ENCODE measurements at places on chromosomes 4 and X.
A peak's percentile ranks its signal among the peaks of the same experiment; 100 is the strongest.

DNA sequence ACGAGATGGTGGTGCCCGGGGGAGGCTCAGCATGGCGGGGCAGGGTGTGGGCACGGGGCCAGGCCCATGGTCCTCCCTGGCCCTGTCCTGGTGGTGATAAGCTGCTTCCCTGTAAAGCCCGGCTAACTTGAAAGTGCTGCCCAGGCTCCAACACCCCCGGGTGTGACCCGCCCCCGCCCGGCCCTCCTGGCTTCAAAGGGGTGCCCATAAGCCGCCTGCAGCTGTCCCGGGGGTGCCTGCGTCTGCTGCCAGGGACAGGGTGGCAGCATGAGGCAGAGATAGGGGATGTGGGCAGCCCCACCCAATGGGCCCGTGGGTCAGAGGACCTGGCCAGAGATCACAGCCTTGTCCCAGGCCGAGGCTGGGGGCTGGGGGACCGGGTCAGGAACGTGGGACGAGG is 18.1 kb downstream of the FGFRL1 start:
- DNase-seq, result no peak

GRCh38 chr4:16480011-16480410 is 253.7 kb upstream of the TAPT1 start:
- no peak for DNase-seq

DNA sequence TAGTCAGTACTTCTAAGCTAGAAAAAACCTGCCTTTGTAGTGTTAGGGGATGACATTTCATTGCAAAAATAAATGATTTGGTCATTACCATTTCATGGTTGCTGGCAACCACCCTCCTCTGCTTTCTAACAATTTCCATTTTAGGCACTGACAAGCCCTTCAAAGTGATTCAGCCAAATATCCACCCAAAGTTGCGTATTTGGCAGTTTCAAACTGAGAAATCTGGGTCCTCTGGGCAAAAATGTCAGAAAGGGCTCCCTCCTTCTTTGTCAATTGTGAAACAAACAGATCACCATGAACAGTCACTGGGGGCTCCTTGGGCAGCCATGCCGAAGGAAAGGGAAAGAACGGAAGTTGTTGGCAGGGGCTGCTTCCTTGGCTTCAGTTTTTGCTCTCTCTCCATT is 33.0 kb downstream of the PLAC1 start:
- DNase-seq, result no peak

DNA sequence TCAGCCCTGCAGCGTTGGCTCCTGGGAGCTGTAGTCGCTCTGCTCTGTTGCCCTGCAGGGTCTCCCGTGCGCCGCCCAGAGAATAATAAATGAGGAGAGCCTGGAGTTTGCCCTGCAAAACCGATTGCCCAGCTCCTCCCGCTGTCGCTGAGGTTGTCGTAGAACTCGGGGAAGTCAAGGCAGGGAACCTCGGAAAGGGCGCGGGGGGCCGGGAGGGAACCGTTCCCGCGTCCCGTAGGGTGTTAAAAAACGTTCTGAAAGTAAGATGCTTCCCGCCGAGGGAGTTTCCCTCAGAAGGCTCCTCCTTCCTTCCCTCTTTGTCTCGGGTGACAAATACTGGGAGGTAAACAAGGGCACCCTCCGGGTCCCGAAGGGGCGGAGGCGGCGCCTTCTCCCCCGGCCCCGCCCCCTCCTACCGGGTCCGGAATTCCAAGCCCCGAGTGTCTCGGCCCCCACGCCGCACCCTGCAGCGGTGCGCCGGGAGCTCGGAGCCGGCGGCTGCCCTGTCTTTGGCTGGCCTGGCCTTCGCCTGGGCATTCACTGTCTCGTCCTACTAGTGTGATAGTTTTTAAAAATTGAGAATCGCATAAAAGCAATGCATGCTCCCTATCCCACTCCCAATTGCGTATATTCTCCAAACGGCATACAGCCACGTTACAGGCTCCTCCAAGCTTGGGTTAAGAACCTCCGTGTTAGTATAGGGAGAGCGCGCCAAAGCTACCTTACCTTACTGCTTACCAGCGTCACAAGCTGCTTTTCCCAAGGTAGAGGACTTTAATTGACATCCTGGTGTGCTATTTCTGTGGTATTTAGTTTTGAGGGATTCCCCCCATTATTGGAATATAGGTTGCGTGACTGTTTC is 964 bp upstream of the HMGB2 start:
- DNase-seq, result peak; percentile 66

- no peak for DNase-seq
Observed at GRCh38 chr4:123497340-123497739, 100.7 kb downstream of the SPRY1 start.

- no peak for DNase-seq
Observed at GRCh38 chr4:82201805-82202641, 171.8 kb downstream of the HNRNPD start.

DNA sequence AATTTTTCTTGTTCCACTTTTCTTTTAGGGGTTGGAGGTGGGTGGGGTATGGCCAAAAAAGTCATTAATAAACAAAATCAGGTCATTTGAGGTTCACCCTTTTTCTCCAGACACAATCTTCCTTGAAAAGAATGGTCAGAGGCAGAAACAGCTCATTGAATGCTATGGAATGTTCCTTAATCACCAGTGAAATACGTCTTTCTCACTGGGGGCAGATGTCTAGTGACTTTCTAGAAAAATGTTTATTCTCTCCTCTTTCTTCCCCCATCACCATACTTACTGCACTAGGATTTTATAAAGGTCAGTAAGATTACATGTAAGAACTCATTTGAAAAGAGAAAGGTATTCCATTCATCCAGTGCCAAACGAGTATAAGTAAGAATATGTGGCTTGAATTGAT is 44.5 kb downstream of the MGST2 start:
- no peak for DNase-seq

DNA sequence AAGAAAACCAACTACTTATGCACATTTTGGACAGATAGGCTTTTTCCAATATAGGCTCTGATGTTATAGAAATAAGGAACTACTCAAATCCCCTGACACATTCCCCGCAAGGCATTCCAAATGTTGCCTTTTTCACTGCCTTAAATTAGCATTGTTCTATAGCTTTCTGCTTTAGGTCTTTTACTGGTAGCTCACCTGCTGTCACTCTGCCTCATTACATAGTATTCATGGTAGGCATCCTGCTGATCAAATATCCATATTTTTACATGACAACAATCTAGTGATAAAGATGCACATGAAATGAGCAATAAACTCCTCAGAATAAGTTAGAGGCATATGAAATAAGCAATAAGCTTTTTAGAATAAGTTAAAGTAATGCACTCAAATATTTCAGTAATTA is 542.7 kb downstream of the FAM133A start:
- DNase-seq, result no peak

DNA sequence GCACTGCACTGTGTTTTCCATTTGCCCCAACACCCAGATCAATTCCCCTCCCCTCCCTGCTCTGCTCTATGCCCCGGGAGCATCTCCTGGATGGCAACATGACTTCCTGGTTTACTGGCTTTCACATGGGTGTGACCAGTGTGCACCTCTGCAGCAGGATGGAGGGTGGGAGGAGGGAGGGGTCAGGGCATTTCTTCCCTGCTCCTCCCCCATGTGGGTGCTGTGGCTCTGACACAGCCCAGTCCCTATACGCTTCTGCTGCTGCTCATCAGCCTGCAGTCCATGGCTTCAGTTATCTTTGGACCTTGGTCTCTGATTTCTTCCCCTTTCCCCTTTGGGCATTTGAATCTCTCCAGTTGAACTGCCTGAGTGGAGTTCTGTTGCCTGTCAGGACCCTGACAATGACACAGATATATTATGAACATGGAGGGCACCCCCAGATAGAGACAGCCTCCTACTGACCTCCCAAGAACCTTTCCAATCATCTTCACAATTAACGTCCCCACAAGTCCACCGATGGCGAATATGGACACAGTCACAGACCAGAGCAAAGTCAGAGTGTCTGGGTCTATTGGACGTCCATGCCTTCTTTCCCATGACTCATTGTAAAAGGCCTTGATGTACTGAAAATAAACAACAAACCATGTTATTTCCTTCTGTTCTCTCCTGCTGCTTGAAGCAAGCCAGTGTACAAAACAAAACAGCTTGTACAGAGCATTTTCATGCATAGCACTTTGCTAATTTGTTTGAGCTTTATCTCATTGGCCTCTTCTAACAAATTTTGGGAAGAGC is 24.8 kb downstream of the SLC2A9 start:
- DNase-seq, result peak; percentile 27

- DNase-seq, result no peak
Observed at GRCh38 chr4:34046580-34046979, 2197.7 kb downstream of the ARAP2 start.

- no peak for DNase-seq
Observed at GRCh38 chr4:67885762-67886161, 2.0 kb upstream of the TMPRSS11D start.

DNA sequence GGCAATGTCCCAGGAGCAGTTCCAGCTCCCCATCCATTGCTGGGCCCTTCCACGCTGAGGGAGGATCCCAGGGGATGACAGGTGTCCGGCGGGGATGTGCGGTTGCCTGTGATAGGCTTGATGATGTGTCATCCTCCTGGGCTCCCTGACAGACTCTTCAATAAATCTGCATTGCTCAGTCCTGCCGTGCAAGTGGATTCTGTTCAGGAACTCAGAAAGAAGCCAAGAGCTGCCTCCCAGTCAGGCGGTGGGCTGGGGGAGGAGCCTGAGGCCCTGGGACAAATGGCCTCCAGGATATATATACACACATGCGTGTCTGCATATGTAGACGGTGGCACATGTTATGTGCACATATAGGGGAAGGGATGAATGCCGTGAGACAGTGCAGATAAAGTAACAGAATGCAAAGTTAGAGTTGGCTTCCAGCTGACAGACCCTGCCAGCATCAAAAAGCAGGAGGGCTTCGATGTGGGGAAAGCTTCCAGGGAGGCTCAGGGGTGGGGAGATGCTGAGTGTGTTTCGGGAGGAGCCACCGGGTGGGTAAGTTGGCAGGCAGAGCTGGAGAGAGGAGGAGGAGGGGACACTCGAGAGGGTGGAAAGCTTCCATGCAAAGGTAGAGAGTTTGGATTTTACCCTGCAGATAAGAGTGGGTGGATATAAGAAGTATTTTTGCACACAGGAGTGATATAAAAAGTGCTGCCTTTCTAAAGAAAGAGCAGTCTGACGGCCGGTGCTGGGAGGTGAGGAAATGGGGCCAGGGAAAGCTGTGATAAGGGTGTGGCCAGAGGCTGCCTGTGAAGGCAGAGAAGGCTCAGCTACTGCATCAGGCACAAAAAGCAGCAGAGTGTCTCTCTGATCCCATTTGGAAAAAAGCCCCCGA is 28.5 kb upstream of the CRMP1 start:
- no peak for DNase-seq

DNA sequence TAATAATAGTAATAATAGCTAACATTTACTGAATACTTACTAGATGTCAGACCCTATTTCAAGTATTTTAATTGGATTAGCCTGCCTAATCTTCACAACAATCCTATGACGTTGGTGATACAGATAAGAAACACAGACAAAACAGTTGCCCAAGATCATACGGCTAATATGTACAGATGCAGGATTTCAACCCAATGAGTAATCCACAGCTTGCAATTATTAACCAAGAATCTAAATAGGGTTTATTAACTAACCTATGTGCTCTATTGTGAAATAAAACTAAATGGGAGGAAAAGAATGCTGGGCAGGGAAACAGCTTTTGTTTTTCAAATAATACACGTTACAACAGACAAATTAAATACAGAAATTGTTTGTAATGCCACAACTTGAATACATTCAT is 23.4 kb downstream of the FBXO8 start:
- no peak for DNase-seq

- no peak for DNase-seq
Observed at GRCh38 chr4:174349156-174349555, 65.4 kb downstream of the CEP44 start.

DNA sequence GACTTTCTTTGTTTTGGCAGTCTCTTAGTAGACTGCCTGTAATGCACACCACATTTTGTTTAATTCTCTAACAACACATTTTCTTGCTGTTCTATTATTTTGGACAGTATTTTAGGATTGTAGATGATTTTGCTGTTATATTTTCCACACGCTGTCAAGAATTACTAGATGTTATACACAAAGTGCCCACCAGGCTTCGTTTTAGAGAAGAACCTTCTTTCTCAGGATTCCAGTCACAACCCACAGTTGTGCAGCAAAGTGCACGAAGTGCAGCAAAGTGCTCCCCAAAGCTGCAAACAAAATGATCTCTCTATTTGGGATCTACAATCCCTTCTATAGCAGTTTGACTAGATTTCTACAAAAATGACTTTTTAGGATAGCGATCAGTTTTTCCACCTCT is 2.4 kb downstream of the ZNF141 start:
- no peak for DNase-seq

GRCh38 chrX:85503258-85504158 is 124.0 kb upstream of the POF1B start:
- no peak for DNase-seq

- DNase-seq, result no peak
Observed at GRCh38 chr4:153890761-153891160, 101.9 kb upstream of the SFRP2 start.

DNA sequence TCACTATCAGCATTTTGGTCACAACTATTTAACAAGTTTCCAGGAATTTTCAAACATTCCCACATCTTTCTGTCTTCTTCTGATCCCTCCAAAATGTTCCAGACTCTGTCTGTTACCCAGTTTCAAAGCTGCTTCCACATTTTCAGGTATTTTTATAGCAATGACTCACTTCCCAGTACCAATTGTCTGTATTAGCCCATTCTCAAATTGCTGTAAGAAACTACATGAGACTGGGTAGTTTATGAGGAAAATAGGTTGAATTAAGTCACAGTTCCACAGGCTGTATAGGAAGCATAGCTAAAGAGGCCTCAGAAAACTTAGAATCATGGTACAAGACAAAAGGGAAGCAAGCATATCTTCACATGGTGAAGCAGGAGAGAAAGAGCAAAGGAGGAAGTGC is 475.0 kb upstream of the PCDH7 start:
- no peak for DNase-seq

- no peak for DNase-seq
Observed at GRCh38 chr4:1375761-1376322, 28.8 kb downstream of the UVSSA start.

DNA sequence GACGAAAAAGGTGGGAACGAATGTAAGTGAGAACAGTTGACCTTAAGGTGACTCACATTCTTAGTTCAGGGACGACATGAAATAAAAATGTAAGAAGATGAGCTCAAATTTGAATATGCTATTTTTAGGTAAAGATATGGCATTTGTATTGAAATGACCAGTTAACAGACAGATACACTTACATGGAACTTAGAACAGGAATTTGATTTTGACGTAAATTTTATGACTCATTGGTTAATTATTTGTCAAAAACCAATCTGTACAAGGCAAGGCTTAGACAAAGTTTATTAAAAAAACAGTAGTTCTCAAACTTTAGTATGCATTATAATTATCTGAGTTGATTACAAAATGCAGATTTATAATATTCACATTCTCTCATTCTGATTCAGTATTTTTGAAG is 469.4 kb downstream of the CFAP47 start:
- no peak for DNase-seq

Measured in left lobe of liver (tissue), 2 donors.